Inflammatory macrophage treated with lipopolysaccharide for 1 hour (primary cell): ENCODE measurements at places on chromosomes 16 and 17.

GRCh38 chr17:9874722-9875121 is 30.3 kb downstream of the RCVRN start:
- no peak for DNase-seq

GRCh38 chr17:17706140-17707060 is 25.1 kb downstream of the RAI1 start:
- DNase-seq: no peak

DNA sequence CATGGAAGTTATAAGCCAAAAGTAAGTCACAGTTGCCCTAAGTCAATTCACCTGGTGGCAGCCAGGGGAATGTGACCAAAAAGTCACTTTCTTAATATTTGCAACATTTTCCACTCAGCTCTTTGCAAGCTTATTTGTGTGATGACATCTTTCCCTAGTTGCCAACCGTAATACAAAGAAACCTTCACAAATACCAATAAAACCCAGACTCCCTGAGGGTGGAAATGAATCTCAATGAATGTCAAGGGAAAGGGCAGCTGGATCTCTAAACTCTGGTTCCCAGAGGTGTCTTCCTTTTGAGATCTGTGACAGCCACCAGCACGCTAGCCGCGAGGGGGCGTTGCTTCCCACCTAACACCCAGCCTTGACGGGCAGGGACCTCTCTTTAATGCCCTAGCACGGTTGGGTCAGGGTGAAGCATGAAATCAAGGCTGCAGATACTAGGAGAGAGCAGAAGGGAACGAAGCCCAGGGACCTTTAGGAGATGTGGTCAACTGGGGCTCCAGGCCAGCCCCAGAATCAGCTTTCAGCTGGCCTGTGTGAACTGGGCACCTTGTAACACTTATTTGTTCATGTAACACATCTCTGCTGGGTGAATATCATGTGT is 82.2 kb downstream of the CMC2 start:
- DNase-seq: no peak

DNA sequence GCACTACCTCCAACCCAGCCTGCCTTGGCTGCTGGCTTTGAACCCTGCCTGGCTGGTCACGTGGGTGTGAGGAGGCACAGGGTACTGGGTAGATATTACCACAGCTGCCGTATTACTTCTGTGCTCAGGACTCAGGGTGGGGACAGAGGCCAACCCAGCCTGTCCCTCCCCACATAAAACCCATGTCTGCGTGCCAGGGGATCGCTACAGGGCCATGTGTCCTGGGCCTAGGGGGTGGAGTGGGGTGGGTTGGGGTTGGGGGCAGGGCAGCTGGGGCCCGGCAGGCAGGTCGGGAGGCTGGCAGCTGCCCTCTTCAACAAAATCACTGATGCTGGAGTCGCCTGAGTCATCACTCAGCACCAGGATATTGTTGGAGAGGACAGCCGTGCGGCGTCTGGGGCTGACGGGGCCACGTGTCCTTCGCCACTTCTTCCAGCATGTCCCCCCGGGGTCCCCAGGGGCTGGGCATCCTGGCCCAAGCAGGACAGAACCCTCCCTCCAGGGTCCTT is 39.7 kb upstream of the PVALEF start:
- DNase-seq: no peak

DNA sequence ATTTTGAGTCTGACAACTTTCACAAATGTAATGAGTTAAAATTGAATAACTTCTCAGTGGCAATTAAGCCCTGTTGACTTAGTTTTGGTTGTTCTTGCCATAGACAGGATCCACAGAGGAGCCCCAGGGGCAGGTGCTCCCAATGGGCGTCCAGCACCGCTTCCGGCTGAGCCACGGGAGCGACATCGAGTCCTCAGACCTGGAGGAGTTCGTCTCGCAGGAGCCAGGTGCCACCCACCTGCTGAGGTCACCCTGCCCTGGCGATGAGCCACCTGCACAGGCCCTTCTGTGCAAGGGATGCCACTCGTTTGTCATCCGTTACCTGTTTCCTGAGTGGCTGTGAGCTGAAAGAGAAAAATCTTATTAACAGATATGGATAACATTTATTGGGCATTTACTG is 10.7 kb downstream of the CCDC40 start:
- no peak for DNase-seq

DNA sequence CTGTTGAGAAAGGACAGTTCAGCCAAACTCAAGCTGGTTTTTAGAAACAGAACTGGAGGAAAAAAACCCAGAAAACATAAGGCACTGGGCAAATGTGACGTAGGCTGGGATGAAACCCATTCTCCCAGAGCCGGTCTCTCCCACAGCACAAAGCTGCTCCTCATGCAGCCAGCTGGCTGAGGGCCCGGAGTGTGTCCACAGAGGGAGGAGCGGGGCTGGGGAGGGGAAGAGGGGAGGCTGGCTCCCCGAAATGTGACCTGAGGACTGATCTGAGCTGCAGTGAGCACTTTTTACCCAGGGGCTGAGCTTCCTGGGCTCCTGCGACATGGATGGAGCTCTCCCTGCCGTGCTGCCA is 20.8 kb downstream of the FOXF1 start:
- DNase-seq: no peak

- DNase-seq: peak; percentile 86
These were observed 7.8 kb upstream of the PDK2 start for GRCh38 chr17:50087246-50087911.

DNA sequence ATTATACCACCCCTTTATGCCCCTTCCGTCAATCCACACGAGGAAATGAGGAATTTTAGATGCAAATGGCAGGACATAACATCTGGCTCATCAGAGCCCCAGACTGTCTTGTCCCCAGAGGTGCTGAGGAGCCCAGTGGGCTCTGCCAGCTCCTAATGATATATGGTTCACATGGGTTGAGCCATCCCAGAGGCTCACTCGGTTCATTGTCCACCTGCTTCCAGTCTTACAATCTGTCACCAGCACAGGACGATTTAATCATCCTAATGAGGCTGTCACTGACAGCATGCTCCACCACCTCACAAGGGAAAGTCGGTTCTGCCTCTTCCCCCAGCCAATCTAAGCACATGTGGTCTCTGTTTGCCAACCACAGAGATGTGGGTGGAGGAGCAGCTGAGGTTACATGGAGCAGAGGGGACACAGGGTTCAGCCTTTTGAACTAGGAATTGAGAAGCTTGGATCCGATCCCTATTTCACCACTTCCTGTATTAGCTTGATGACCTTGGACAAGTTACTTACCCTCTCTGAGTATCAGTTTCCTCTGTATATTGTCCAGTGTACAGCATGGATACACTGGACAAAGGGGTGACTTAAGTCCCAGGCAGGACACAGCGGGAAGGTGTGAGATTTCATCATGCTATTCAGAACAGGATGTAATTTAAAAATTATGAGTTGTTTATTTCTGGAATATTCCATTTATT is 27.0 kb upstream of the DHX8 start:
- peak; percentile 99 for DNase-seq

DNA sequence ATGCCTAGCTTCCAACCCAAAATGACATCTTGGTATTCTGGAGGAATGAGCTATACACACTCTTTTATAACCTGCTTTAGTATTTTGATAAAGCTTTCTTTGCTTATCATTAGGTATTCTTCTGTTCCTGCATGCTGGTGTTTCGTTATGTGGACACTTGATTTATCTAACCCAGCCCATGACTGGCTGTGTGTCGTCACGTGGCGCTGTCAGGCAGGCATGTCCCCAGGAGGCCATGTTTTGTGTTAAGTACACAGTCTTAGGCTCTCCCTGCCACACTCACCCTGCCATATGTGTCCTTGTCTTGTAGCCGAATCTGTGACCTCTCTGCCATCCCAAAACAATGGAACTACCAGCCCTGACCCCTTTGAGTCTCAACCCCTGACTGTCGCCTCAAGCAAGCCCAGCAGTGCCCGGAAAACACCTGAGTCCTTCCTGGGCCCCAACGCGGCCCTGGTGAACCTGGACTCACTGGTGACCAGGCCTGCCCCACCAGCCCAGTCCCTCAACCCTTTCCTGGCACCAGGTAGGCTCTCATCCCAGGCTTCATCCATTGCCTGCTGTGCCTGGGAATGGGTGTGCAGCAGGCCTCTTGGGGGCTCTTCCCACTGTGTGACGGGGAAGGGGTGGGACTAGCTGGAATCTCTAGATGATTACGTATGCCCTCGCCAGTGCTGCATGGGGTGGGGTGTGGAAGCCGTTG is 30.8 kb downstream of the B9D1 start:
- DNase-seq: no peak

GRCh38 chr17:68714676-68715075 is 113.5 kb upstream of the FAM20A start:
- no peak for DNase-seq

DNA sequence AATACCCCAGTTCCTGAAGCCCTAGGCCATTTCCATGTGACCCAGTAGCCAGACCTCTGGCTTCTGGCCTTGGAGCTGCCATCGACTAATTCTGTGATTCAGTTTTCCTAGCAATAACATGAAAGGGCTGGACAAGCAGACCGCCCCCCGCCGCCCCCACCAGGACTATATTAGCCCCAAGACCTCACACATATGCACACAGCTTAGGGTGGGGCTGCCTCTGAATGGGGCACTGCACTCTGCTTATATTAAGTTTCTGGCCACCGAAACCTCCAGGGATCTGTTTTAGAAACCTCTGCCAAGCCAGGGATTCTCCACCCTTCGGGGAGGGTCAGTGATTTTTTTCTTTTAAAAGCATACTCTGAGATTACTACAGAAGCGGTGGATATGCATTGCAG is 2.3 kb downstream of the RAB11FIP4 start:
- no peak for DNase-seq

DNA sequence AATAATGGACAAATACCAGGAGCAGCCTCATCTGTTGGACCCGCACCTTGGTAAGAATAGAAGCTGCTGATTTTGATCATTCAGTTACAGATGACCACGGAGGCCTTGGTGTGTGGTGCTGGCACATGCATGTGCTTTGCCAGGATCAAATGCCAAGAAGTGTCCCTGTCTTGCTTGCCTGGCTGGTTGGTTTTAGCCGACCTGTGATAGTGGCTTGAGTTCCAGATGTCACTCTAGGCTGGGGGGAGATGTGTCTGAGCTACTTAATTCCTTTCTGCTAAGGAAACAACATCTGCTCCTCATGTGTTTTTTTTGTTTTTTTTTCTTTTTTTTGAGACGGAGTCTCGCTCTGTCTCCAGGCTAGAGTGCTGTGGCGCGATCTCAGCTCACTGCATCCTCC is 4.3 kb downstream of the TBCD start:
- DNase-seq: no peak

GRCh38 chr17:37702598-37702997 is 42.3 kb downstream of the HNF1B start:
- DNase-seq: no peak

DNA sequence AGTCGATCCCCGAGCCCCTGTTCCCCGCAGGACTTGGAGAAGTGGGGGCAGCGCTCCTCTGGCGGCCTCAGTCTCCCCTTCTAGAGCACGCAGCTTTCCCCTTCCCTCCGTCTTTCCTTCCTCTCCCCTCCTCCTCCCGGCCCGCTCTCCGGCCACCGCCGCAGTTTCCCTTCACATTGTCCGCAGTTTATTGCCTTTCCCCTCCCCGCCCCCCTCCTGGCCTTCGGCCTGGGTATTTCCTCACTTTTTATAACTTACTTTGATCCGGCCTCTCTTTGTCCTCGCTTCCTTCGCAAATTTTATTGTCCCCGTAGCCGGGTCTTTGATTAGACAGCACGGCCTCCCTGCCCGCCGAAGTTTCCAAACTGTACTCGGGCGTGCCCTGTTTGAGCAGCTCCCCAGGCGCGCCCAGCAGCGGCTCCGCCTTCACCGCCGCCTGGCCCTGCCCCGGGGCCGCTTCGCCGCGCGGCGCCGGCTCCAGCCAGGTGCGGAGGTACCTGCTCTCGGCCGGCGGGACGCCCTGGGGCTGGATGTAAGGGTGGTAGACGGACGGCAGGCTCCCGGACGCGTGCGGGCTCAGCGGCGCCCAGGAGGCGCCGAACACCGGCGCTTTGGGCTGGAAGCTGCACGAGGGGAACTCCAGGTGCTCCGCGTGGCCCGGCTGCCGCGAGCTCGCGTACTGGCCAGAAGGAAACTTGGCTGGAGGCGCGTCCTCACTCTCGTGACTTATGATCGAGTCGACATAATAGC is 488 bp downstream of the HOXB9 start:
- no peak for DNase-seq

DNA sequence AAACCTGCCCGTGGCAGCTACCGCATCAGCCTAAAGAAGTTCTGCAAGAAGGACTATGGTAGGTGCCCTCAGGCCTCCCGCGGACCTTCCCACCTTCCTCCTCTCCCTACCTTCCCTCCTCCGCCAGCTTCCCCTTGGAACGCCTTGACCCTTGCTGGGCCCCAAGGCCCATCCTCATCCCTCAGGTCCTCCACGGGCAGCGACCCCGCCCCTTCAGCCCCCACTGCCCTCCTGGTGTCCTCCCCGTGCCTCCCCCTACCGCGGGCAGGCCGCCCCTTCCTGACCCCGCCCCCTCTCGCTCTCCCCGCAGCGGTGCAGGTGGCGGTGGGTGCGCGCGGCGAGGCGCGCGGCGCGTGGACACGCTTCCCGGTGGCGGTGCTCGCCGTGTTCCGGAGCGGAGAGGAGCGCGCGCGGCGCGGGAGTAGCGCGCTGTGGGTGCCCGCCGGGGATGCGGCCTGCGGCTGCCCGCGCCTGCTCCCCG is 1.4 kb upstream of the TBC1D24 start:
- DNase-seq: no peak

- DNase-seq: peak; percentile 39
These were observed 678 bp downstream of the CDR2L start for GRCh38 chr17:74987909-74988711.

GRCh38 chr17:77677211-77677610 is 281.3 kb upstream of the TNRC6C start:
- DNase-seq: no peak

- no peak for DNase-seq
These were observed 41.5 kb downstream of the C17orf67 start for GRCh38 chr17:56792267-56792666.

DNA sequence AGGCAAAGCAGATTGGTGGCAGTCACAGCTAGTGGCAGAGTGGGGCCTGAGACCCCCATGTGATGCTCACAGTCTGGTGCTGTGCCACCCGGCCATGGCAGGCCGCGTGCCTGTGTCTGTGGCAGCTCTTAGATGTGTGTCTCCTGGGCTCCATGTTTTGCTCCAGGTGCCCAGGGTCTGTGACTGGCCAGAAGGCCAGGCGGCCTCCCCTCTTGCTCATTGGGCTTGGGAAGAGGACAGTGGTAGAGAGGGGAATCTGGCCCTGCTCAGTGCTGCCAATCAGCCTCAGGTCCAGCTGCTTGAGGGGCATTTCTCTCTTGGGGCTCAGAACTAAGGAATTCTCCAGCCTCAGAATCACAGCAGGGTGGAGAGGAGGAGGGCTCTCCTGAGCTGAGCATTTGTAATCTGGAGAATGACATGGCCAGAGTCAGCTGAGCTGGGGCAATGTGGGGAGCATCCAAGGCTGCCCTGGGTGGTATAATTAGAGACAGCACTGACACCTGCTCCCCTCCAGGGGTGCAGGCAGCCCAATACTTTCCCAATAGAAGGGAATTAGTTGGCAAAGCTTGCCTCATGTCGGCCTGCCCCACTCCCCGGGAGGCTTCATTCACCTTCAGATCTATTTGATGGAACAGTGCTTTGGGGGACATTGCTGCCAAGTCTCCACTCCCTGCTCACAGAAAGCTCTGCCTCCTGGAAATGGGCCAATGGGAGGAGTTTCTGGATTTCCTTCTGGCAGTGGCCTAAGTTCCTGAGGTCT is 2.7 kb upstream of the LASP1NB start:
- no peak for DNase-seq

- no peak for DNase-seq
These were observed 46.3 kb downstream of the CYB5D2 start for GRCh38 chr17:4189280-4189679.
